ENCODE measurements at places on chromosomes 2 and 18.

GRCh38 chr2:219142329-219142728, 18.3 kb downstream of the NHEJ1 start:
- DNase-seq: peak; percentile 57

- no peak for DNase-seq
These were observed 142.2 kb downstream of the RAPGEF4 start for GRCh38 chr2:172877826-172878225.

GRCh38 chr2:47360927-47361326, 42.0 kb upstream of the MSH2 start:
- peak; percentile 54 for DNase-seq

- DNase-seq: no peak
These were observed 16.1 kb downstream of the ADAM17 start for GRCh38 chr2:9539531-9539930.

DNA sequence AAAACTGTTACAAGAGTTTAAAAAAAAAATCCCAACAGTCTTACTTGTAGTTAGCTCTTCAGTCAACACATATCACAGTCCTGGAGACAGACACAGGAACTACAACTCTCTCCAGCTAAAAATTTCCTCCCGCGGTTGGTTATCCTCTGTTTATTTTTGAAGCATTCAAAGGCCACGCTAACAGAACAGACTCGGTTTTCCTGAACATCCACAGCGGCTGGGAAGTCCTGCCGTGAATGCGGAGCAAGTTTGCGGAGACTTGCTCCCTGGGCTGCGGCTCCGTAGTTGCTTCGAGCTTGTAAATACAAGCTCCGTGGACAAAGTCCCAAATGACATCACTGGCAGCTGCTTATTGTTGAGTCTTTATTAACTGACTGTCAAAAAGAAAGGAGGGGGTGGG, at the start of gene NCKAP5:
TSS of gene NCKAP5 (minus strand) at position 292 of the 400 bp plus-strand sequence. CDS start 50,937 bp downstream, outside the sequence.
- no peak for DNase-seq

DNA sequence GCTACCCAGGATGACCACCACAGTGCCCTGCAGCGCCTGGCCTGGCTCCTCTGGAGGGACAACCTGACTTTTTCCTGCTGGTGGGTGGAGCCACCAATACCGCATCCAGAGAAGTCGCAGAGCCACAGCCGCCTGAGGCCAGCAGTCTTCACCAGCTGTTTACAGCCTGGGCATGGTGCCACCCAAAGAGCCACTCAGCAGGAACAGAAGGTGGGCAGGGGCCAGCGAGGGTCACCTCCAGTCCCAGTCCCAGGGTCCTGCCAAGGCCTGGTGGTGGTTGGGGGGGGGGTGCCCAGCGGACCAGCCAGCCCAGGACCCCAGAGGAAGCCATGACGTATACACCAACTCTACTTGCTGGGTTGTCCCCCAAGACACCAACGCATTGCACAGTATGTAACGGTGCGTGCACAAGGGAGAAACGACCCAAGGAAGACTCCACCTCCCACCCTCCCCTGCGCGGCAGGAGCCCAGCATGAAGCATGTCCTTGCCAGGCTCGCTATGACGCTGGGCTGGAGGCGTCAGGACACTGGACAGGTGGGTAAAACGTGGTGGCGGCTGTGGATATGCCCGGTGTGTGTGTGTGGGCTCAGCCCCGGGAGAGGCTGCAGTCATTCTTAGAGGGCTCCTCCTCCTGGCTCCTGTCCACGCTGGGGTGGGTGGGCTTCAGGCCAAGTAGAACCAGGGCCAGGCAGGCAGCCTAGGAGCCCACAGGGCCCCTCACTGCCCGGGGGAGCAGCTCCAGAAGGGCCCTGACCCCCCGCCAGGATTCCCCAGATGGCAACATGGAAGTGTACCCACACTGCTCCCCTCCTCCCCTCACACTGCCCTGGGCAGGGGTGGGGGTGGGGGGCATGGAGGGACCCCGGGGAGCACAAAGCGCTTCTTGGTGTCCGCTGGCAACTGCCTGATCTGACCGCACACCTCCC, 49.3 kb downstream of the HS6ST1 start:
- no peak for DNase-seq

DNA sequence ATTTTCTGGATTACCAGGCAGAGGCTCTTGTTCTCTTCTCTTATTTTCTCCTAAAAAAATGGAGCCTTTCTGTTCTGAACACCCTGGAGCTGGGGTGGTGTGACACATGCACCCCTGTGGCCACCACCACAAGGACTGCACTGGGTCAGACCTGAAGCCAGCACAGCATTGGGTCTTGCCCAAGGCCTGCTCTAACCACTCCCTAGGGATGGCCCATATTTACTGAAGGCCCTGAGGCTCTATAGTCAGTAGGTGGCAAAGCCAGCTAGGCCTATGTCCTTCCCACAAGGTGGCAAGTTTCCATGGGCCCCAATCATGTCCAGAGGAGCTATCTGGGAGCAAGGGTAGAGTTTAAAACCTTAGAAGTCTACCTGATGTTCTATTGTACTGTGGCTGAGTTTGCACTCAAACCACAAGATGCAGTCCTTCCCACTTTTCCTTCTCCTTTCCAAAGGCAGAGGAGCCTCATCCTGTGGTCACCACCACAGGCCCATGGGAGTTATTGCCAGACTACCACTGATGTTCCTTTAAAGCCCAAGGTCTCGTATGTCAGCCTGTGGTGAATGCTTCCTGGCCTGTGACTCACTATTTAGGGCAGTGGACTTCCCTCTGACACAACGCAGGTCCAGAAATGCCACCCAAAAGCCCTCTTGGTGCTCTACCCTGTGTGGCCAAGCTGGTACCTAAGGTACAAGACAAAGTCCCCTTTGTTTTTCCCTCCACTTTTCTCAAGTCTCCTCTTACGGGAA, 15.0 kb upstream of the FMNL2 start:
- DNase-seq: no peak

GRCh38 chr2:20657522-20658235, 6.8 kb upstream of the HS1BP3 start:
- DNase-seq: no peak

- DNase-seq: no peak
These were observed 180.2 kb downstream of the THADA start for GRCh38 chr2:43415592-43415991.

DNA sequence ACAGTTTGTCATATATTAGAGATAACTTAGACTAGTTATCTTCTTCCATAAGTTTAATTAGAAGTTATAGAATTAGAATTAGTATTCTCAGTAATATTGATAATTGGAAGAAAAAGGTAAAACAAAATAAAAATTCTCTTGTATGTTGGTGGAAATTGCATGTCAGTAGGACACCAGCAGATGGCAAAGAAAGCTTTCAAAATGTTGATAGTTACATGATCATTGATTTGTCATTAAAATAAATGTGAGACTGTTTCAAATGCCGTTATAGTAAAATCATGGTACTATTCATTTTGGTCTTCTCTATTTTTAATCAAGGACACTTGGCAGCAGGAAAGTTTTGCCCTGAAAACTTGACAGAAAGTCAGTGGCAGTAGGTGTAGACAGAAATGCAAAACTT, 270.2 kb downstream of the TGIF1 start:
- DNase-seq: no peak

GRCh38 chr18:60123031-60123430, 223.2 kb downstream of the PMAIP1 start:
- no peak for DNase-seq

GRCh38 chr2:216858312-216858711, 1.6 kb downstream of the TNP1 start:
- no peak for DNase-seq

- DNase-seq: no peak
These were observed 294.1 kb upstream of the FANCL start for GRCh38 chr2:58535182-58535581.

- DNase-seq: no peak
These were observed 57.8 kb upstream of the NABP1 start for GRCh38 chr2:191620144-191620543.

DNA sequence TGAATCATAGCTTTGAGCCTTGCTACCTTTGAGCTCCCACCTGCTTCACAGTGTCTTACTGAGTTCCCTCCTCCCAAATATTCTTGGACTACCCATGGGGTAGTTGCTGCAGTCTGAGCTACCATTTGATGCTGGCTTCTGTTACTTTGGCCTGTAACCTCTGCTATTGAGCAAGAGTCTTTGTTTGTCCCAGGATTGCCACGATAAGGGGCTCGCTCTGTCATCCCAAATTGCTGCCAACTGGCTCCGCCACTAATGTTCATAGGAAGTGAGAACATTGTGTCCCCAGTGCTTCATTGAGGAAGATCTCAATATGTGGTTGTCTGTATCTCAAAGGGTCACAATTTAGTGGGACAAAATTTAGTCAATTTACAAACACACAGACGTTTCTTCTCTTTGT, 103.8 kb downstream of the TRIM43 start:
- no peak for DNase-seq

DNA sequence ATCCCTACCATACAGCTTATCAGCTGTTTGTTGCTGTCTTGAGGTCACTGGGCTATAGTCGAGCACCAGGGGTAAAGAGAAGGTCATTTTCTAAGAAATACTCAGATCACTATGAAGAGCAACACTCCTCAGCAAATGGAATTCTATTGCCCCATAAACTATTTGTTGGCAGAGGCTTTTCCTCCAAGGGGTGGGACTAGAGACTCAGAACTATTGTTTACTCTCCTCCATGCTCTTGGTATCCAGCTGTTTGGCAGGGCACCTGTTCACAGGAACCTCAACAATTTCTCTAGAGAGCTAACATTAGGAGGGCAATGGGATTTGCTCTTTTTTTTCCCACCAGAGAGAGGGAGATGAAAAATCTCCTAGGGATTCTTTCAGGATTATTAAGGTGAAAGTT, 249.1 kb upstream of the SPRED2 start:
- DNase-seq: no peak

- DNase-seq: no peak
These were observed 7.4 kb upstream of the FHL2 start for GRCh38 chr2:105406221-105406620.

- DNase-seq: no peak
These were observed 98.7 kb downstream of the COL6A3 start for GRCh38 chr2:237315170-237315828.

DNA sequence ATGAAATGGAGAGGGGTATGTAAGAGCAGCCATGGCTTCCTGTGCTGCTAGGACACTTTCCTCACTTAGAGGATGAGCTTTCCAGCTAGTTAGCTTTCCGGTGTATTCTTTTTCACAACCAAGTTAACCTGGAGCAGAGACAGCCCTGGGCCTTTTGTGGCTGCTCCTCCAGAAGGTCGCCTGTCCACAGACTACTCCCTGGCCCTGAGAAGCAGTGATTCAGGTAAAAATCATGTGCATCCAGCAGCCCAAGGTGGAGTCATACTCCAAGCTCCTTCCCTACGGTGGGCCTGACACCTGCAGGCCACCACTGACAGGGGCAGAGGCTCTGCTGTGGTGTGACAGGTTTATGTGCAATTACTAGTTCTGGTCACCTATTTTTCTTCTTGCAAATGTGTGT, 187.2 kb downstream of the ANKRD30B start:
- no peak for DNase-seq

DNA sequence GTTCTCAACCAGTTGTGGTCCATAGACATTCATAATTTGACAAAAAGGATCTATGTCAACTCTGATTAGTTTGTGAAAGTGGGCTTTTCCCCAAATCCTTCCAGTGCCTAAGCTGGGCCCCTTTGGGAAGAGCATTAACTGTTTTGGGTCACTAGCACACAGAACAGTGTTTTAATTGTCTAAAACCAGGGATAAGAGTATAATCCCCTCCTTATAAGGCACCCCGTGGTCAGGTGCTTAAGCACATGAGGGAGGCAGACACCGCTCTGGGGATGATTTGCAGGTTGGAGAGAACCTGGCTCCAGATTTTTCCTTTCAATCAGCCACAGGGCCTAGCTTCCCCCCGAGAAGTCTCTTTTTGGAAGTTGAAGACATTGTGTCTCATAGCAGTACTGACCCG, 53.6 kb upstream of the RFX8 start:
- no peak for DNase-seq

- no peak for DNase-seq
These were observed 44.1 kb downstream of the ANKRD44 start for GRCh38 chr2:197266477-197266876.

DNA sequence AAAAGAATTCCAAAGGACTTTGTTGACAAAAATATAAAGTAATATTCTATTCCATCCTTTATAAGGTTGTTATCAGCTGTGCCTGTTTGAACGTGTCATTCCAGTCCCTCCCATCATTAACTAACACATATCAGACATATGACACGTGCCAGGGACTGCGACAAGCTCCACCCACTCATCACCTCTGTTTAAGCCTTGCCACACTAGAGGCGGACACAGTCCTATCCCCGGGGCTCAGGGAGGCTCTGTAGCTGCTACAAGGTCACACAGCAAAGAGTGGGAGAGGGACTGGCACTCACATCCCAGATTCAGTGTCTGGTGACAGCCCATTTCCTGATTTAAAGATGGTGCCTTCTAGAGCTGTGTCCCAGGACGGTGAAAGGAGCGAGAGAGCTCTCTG, 30.0 kb downstream of the TBC1D8 start:
- DNase-seq: no peak

DNA sequence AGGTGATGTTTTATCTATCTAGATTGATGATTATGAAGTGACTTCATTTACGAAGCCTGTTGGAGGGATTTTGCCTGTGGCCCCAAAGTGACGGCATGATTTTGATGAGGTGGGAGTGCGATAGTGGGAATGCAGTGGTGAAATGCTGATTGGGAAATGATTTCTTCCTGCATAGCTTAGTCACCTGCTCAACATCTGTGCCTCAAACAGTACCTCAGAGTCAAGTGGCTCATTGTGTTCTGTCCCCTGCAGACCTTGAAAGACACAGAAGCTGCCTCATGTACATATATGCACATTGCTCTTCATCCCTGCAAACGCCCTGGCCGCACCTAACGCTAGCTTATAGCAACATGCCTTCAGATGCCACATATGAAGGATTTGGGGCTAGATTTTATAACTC, 201.2 kb downstream of the TPGS2 start:
- DNase-seq: no peak

- DNase-seq: peak; percentile 45
These were observed 257.5 kb upstream of the FN1 start for GRCh38 chr2:215693193-215693998.

GRCh38 chr18:3874125-3874524, 424.2 kb downstream of the TGIF1 start:
- DNase-seq: no peak

- DNase-seq: no peak
These were observed 18.0 kb downstream of the RBM44 start for GRCh38 chr2:237816531-237816930.

- DNase-seq: no peak
These were observed 194.5 kb downstream of the RAD51AP2 start for GRCh38 chr2:17323697-17324096.

GRCh38 chr2:95026471-95027368, 1.2 kb downstream of the MAL start:
- no peak for DNase-seq

- no peak for DNase-seq
These were observed 25.4 kb downstream of the GREB1 start for GRCh38 chr2:11559066-11559785.

GRCh38 chr2:190838492-190838910, 42.1 kb upstream of the GLS start:
- DNase-seq: peak; percentile 24

- DNase-seq: no peak
These were observed 13.9 kb upstream of the SUCLG1 start for GRCh38 chr2:84472856-84473565.

- DNase-seq: peak; percentile 27
These were observed 59.1 kb upstream of the BOD1L2 start for GRCh38 chr18:57087644-57088376.
